CD8-positive, alpha-beta memory T cell (primary cell): ENCODE measurements at places on chromosomes 3 and 15. TPM values are rescaled to one million over a fixed set of nuclear protein-coding genes. Genes with fewer than 3 reads are reported as not detected.

DNA sequence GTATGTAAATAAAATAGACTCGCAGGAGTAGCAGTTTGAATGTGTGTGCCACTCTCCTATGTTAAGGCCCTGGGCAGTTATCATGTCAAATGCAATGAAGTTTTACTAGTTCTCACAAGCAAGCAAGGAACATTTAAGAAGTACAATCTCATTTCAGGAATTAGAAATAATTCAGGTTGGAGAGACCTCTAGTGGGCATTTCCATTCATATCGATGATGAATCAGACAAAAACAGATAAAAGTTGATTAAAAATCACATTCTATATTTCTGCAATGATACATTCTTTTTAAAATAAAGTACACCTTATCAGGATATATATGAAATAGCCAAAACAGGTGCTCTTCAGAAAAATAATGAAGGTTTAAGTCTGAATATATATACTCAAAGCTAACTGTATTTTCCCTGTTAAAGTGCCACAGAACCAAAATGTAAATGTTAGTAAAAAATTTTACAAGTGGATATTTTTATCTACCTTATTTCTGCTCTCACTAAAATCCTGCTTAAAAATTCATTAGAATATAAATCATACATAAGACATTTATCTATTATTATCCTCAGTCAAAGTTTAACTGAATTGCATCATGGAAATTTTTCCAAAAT, 492.4 kb upstream of the FRG2C start:
- H3K27me3 ChIP-seq, result no peaks in the 10 kb centered on the region
- no peak overlapping the region for H3K27ac ChIP-seq
- H3K4me3 ChIP-seq, result no peak overlapping the region
- no peaks in the 10 kb centered on the region for H3K36me3 ChIP-seq

- no peak overlapping the region for H3K4me3 ChIP-seq
- no peaks in the 10 kb centered on the region for H3K4me1 ChIP-seq
- H3K27me3 ChIP-seq, result no peaks in the 10 kb centered on the region
- no peak overlapping the region for H3K27ac ChIP-seq
These were observed 57.2 kb downstream of the GPR156 start for GRCh38 chr3:120227710-120228347.

DNA sequence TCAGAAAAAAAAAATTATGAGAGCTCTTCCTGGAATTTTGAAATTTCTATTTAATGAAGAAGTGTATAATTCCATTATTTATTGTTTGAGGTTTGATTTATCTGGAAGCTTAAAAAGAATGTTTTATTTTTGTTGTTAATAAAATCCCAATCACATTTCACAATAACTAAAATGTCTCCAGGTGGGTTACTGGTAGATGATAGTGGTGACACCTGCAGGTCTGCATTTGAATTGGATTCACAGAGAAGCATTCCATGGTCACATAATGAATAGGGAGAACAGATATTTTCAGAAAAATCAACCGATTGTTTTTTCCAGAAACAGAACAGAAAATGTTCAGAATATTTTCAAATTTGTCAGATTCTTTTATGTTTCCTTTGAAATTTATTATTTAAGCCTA, 48.3 kb downstream of the ASB7 start:
- no peaks in the 10 kb centered on the region for H3K4me1 ChIP-seq
- H3K4me3 ChIP-seq, result no peak overlapping the region

- no peak overlapping the region for H3K27ac ChIP-seq
- no peaks in the 10 kb centered on the region for H3K4me1 ChIP-seq
- H3K4me3 ChIP-seq, result no peak overlapping the region
- DNase-seq, result no peak
- H3K27me3 ChIP-seq, result no peaks in the 10 kb centered on the region
These were observed 30.4 kb downstream of the RASGRF1 start for GRCh38 chr15:79060175-79060574.

DNA sequence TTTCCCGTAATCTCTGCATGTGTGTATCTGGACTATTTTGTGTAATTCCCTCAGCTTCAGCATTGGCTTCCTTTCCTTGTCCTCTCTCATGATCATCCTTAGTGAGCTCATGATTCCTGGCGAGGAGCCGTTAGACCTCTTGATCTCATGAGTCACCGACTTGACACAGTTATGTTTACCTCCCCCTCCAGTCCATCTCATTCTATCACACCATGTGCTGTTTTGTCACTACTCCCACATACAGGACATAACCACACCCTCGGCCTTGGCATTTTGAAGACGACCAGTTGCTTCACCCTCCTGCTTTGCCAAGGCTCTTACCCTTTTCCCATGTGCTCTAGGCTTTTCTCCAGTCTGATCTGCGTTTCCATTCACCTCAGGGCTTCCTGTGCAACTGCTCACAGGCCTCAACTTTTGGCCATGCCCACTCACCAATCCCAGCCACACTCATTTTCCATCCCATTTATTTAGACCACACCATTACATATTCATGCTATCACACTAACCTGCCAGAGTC, 41.5 kb downstream of the CP start:
- no peak overlapping the region for H3K4me3 ChIP-seq
- H3K4me1 ChIP-seq, result no peaks in the 10 kb centered on the region
- H3K36me3 ChIP-seq, result peaks cover 15% of the 10 kb centered on the region
- no peak for DNase-seq
- H3K27me3 ChIP-seq, result no peaks in the 10 kb centered on the region

GRCh38 chr15:63296195-63296594, 18.8 kb downstream of the APH1B start:
- no peak overlapping the region for H3K27ac ChIP-seq
- DNase-seq, result no peak
- H3K36me3 ChIP-seq, result peaks cover 6% of the 10 kb centered on the region
- H3K27me3 ChIP-seq, result no peaks in the 10 kb centered on the region
- no peaks in the 10 kb centered on the region for H3K4me1 ChIP-seq
- H3K4me3 ChIP-seq, result no peak overlapping the region

- no peak overlapping the region for H3K4me3 ChIP-seq
- peaks cover 4% of the 10 kb centered on the region for H3K36me3 ChIP-seq
- no peaks in the 10 kb centered on the region for H3K27me3 ChIP-seq
These were observed 117.0 kb downstream of the MBNL1 start for GRCh38 chr3:152385761-152386160.

DNA sequence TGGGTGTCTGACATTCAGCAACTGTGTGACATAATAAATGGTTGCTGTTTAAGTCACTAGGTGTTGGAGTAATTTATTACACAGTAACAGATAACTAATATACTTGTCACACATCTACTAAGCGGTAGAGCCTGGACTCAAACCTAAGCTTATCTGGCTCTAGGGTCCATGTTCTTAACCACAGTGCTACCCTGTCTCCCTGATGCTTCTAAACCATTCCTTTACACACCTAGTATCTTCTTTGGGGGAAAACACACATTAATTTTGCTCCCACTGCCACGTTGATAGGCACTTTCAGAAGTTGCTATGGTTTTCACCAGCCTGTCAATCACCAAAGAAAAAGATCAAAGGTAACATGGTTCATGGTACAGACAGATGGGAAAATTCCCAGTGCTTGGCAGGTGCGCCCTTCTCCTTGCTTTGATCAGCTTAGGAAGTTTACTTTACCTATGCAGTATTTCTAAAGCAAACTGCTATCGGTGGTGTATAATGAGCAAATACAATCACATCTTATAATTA, 150.8 kb downstream of the PDZRN3 start:
- no peaks in the 10 kb centered on the region for H3K4me1 ChIP-seq
- no peaks in the 10 kb centered on the region for H3K36me3 ChIP-seq
- no peak overlapping the region for H3K27ac ChIP-seq
- H3K27me3 ChIP-seq, result no peaks in the 10 kb centered on the region

DNA sequence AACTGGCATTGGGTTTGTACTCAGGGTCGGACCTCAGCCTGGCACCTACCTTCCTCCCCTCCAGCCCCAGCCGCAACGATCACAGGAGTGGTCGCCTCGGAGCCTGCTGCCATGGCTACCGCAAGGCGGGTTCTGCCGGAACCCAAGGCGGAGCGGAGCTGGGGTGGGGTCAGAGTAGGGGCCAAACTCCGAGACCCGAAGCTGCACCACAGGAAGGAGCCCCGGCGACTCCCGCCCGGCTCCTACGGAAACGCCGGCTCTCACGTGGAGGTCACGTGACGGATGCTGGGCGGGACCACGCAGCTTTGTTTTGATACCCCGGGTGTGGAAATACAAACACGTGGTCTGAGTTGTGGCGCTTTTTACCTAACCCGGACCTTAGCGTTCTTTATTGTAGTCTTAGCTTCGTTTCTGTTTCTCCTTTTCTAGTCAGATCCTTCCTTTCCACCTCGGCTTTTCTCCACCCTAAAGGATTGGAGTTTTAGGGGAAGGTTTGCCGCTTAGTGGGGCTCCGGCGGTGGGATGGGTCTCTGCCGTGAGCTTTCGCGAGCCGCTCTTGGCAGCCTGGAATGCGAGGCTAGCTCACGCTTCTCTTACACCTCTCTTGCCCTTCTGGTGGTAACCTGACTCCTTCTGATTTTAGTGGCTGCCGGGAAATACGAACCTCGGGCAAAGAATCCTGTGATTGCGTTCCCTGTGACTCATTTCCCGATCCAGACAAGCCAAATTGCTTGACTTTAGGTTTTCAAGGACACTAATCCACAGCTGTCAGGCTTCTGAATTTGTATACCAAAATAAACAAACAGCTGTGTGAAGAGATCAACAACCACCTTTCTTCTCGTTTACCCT, at the start of gene HSPBAP1:
Gene HSPBAP1 (minus strand): TSS at position 264 of the 849 bp plus-strand sequence. CDS start 151 bp downstream, at position 113.
- H3K4me1 ChIP-seq, result peaks cover 45% of the 10 kb centered on the region
- H3K27ac ChIP-seq, result peak within 1 kb of the TSS; percentile 80
- H3K36me3 ChIP-seq, result no peaks in the 10 kb centered on the region

NOX5 gene
- total RNA-seq, result not detected

AHSG gene
- not detected for total RNA-seq

KLHL25 gene
- total RNA-seq, result 5.1 TPM

CD86 gene
- total RNA-seq, result 1.2 TPM

OR5K2 gene
- total RNA-seq, result not detected

SOX14 gene
- total RNA-seq, result not detected

SPINK8 gene
- total RNA-seq, result not detected

ZNF620 gene
- total RNA-seq, result 7.1 TPM

ZNF80 gene
- total RNA-seq, result 2.3 TPM

CAND2 gene
- total RNA-seq, result 1.1 TPM
